ENCODE measurements at places on chromosomes 7 and 10. TPM values are rescaled to one million over a fixed set of nuclear protein-coding genes. Genes with fewer than 3 reads are reported as not detected.

Gene PRSS37
- not detected for total RNA-seq

Gene LIPJ
- not detected for total RNA-seq

Gene PTPRN2
- 0.53 TPM for total RNA-seq

Gene CTAGE6
- total RNA-seq, result 0.39 TPM

Gene IFIT1
- 3.8 TPM for total RNA-seq

Gene HOXA13
- total RNA-seq, result not detected

Gene HILPDA
- 14.4 TPM for total RNA-seq

Gene PRKG1
- 1.3 TPM for total RNA-seq

Gene NUTM2E
- total RNA-seq, result 0.07 TPM
